ENCODE measurements at places on chromosomes 7 and 10. TPM values are rescaled to one million over a fixed set of nuclear protein-coding genes. Genes with fewer than 3 reads are reported as not detected.
A peak's percentile ranks its signal among the peaks of the same experiment; 100 is the strongest.

The GIMAP1 gene
- polyA plus RNA-seq: 0.04 TPM

- H3K36me3 ChIP-seq: no peaks in the 10 kb centered on the region
- no peaks in the 10 kb centered on the region for H3K4me1 ChIP-seq
- DNase-seq: no peak
- H3K4me3 ChIP-seq: no peak overlapping the region
- no peaks in the 10 kb centered on the region for H3K27me3 ChIP-seq
- H3K27ac ChIP-seq: no peak overlapping the region
Observed at GRCh38 chr7:29881724-29882123, 75.4 kb downstream of the WIPF3 start.

- no peaks in the 10 kb centered on the region for H3K27me3 ChIP-seq
- no peak overlapping the region for H3K27ac ChIP-seq
- DNase-seq: no peak
- no peak overlapping the region for H3K4me3 ChIP-seq
Observed at GRCh38 chr7:140349144-140349771, 49.1 kb downstream of the SLC37A3 start.

- H3K4me1 ChIP-seq: no peaks in the 10 kb centered on the region
- no peak overlapping the region for H3K4me3 ChIP-seq
- H3K27me3 ChIP-seq: no peaks in the 10 kb centered on the region
- no peak for DNase-seq
- H3K27ac ChIP-seq: no peak overlapping the region
Observed at GRCh38 chr10:8403711-8404371, 349.4 kb downstream of the GATA3 start.

DNA sequence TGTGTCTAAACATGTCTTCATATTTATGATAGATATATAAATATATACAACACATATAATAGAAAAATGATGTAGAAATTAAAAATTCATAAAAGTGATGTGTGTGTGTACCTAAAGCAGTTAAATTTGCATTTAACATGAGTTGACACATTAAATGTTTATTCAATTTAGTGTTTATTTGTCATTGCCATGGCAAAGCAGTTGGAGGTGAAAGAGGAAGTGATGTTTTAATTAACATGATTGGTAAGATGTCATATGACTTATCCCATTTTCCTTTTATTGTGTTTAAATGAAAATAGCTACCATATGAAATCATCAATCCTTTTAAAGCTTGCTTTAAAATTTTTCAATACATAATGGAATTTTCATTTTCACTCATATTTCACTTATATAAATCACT is 452.6 kb downstream of the SUGCT start:
- no peaks in the 10 kb centered on the region for H3K4me1 ChIP-seq
- no peaks in the 10 kb centered on the region for H3K27me3 ChIP-seq
- no peak overlapping the region for H3K4me3 ChIP-seq

DNA sequence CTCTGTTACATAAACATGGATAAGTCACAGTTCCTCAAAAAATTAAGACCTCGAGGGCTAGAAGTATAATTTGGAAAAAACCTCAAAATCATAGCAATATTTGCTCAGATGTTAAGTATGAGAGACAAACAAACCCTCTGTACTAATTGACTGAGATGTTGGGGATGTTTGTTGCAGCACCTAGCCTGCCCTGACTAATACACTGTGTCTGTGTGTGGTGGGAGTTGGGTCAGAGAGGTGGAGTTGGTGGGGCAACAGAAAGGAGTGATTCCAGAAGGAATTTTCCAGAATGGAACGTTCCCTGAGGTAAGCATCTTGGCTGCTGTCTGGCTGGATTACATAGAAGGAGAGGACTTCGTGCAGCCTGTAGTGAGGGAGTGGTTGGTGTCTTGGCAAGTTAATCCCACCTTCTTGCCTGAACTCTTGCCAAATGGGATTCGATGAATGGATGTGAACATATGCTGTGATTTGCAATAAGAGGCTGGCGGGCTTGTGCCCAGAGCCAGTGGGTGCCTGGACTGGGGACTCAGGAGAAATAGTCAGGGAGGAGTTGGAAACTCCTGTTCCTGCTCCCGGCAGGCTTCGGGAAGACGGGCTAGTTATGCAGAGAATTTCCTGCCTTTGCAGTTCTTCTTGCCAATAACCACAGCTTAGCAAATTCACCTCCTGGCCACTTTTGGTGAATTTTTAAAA is 9.3 kb upstream of the FAM180A start:
- H3K36me3 ChIP-seq: no peaks in the 10 kb centered on the region
- H3K27ac ChIP-seq: no peak overlapping the region
- H3K4me1 ChIP-seq: no peaks in the 10 kb centered on the region
- H3K4me3 ChIP-seq: no peak overlapping the region
- DNase-seq: no peak

DNA sequence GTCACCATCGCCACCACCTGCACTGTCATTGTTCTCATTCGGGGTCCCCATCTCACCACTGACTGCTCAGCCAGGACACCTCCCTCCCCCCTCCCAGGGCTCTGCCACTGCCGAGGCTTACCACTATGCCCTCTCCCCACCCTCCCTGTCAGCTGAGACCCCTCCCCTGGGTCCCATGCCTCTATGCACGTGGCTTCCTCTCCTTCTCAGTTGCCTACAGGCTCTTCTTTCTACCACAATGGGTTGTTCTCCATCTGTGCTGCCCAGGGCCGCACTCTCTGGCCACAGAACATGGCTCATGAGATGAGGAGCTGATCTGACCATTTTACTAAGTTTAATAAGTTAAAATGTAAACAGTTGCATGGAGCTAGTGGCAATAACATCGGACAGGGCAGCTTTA is 16.1 kb upstream of the EN2 start:
- H3K27ac ChIP-seq: no peak overlapping the region
- H3K4me1 ChIP-seq: no peaks in the 10 kb centered on the region
- peaks cover 66% of the 10 kb centered on the region for H3K27me3 ChIP-seq
- no peaks in the 10 kb centered on the region for H3K36me3 ChIP-seq
- DNase-seq: no peak

The SFXN4 gene
- 54.5 TPM for polyA plus RNA-seq

GRCh38 chr10:15113766-15114165 is 16.6 kb downstream of the RPP38 start:
- H3K36me3 ChIP-seq: peaks cover 17% of the 10 kb centered on the region
- H3K4me1 ChIP-seq: no peaks in the 10 kb centered on the region
- no peak overlapping the region for H3K4me3 ChIP-seq

DNA sequence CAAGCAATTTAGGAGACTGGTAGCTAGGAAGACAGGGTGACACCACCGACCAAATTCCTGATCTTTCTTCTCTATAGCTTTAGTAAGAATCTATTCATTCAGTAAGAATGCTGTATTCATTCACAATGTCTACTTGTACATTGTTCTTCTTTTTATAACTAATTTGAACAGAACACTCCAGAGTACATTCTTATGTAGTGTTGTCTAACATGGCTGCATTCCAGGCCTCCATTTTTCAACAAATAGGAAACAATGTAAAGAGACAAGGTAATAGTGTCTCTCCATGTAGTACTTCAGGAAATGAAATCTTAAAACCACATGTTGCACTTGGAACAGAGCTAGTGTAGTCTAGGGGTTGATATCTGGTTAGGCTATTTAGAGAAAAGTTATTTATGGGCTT is 1.8 kb downstream of the VCL start:
- H3K36me3 ChIP-seq: peaks cover 41% of the 10 kb centered on the region
- DNase-seq: no peak
- H3K4me3 ChIP-seq: peak overlapping the region; percentile 94
- H3K4me1 ChIP-seq: peaks cover 46% of the 10 kb centered on the region

DNA sequence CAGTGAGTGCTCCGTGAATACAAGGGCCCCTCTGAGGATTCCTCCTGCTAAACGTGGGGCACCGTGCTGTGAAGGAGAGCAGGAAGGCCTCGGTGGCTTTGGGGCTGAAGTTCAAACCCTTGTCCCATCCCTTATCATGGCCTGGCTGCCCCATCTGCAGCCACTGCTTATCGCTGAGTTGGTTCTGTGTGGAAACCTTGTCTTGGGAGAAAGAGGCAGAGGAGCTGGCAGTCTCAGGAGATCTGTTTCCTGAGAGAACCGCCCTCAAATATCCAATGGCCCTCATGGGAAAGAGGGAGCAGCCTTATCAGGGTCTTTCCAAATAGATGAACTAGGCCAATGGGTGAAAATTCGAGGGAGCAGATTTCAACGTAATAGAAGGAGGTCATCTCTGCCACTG is 52.0 kb upstream of the NRF1 start:
- H3K36me3 ChIP-seq: no peaks in the 10 kb centered on the region
- no peak overlapping the region for H3K4me3 ChIP-seq
- H3K27ac ChIP-seq: no peak overlapping the region
- DNase-seq: peak; percentile 79
- peaks cover 4% of the 10 kb centered on the region for H3K4me1 ChIP-seq

- H3K4me1 ChIP-seq: no peaks in the 10 kb centered on the region
- no peak overlapping the region for H3K4me3 ChIP-seq
- no peak overlapping the region for H3K27ac ChIP-seq
- no peaks in the 10 kb centered on the region for H3K36me3 ChIP-seq
- no peak for DNase-seq
Observed at GRCh38 chr7:110446658-110447057, 644.3 kb upstream of the LRRN3 start.

The NODAL gene
- polyA plus RNA-seq: not detected

GRCh38 chr10:74388801-74389200 is 237.8 kb downstream of the ADK start:
- no peak for DNase-seq
- no peaks in the 10 kb centered on the region for H3K4me1 ChIP-seq
- 0 out of 3 replicates have a peak, but pooled peaks cover under 1% of the 10 kb centered on the region for H3K36me3 ChIP-seq
- H3K27me3 ChIP-seq: no peaks in the 10 kb centered on the region
- no peak overlapping the region for H3K4me3 ChIP-seq

- no peaks in the 10 kb centered on the region for H3K4me1 ChIP-seq
- no peak for DNase-seq
- no peak overlapping the region for H3K27ac ChIP-seq
- no peak overlapping the region for H3K4me3 ChIP-seq
Observed at GRCh38 chr7:96800824-96801223, 91.2 kb upstream of the SEM1 start.

The NKX1-2 gene
- polyA plus RNA-seq: not detected

The OR2A1 gene
- polyA plus RNA-seq: not detected

- peaks cover 5% of the 10 kb centered on the region for H3K27me3 ChIP-seq
- no peak for DNase-seq
- no peak overlapping the region for H3K4me3 ChIP-seq
- no peaks in the 10 kb centered on the region for H3K4me1 ChIP-seq
Observed at GRCh38 chr7:27435461-27435860, 192.9 kb downstream of the EVX1 start.

The BRI3 gene
- polyA plus RNA-seq: 39.8 TPM

DNA sequence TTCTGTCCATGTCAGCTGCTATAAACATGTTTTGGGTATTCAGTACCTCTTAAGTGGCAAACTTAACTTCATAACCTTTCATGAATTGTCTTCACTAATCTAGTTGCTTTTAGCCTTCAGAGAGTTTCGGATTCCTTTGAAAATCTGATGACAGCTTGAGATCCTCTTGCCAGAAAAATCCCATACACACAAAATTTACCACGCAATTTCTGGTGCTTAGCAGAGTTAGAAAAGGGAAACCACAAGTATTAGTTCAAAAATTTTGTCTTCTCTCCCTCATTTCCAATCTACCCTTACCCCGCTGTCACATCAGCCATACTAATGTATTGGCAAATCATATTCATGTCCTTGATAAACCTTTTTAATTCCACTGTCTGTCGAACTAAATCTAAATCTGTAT is 72.7 kb upstream of the TMEM106B start:
- no peak overlapping the region for H3K4me3 ChIP-seq
- no peaks in the 10 kb centered on the region for H3K27me3 ChIP-seq
- no peaks in the 10 kb centered on the region for H3K4me1 ChIP-seq
- no peak overlapping the region for H3K27ac ChIP-seq
- no peak for DNase-seq
- no peaks in the 10 kb centered on the region for H3K36me3 ChIP-seq

- H3K27me3 ChIP-seq: no peaks in the 10 kb centered on the region
- no peak overlapping the region for H3K27ac ChIP-seq
- no peak for DNase-seq
- no peaks in the 10 kb centered on the region for H3K4me1 ChIP-seq
- H3K4me3 ChIP-seq: no peak overlapping the region
- no peaks in the 10 kb centered on the region for H3K36me3 ChIP-seq
Observed at GRCh38 chr7:28840592-28840995, 117.5 kb downstream of the TRIL start.

The DNAH11 gene
- polyA plus RNA-seq: not detected

The LRRC18 gene
- not detected for polyA plus RNA-seq

The COL26A1 gene
- polyA plus RNA-seq: not detected

- H3K27ac ChIP-seq: no peak overlapping the region
- no peaks in the 10 kb centered on the region for H3K27me3 ChIP-seq
- no peaks in the 10 kb centered on the region for H3K36me3 ChIP-seq
- no peaks in the 10 kb centered on the region for H3K4me1 ChIP-seq
Observed at GRCh38 chr7:17391366-17391765, 92.9 kb downstream of the AHR start.

DNA sequence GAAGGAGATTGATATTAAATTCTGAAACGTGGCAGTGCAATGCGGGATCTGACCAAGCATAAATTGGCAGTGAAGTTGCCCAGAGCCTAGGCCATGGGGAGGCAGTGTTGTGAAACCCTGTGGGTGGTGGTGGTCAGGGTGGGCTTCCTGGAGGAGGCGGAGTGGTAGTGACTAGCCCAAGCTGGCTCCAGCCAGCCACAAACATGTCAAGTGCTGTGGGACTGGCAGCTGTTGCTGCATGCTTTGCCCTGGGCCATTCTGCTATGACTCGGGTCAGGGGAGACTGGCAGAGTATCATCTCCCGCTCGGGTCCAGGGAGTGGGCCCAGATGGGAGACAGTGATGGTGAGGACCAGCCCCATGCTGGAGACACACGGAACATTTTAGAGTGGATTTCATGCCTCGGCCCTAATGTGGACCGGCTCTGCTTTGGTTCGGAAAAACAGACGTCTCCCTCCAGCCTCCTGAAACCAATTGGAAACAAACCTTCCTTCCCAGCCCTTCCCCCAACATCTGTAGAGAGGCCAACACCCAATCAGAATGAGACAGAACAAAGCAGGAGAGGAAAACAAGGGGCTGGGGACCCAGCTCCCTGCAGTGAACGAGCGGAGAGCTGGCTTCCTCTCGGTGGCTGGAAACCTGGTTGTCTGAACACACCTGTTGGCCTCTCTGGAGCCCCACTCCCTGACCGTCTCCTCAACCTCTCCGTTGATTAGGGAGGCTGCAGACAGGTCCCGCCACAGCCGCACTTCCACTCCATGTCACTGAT is 58.2 kb downstream of the TMEM270 start:
- peaks cover 30% of the 10 kb centered on the region for H3K27me3 ChIP-seq
- peaks cover 10% of the 10 kb centered on the region for H3K4me1 ChIP-seq
- DNase-seq: no peak
- no peak overlapping the region for H3K4me3 ChIP-seq
- no peaks in the 10 kb centered on the region for H3K36me3 ChIP-seq

The ATRNL1 gene
- polyA plus RNA-seq: not detected

DNA sequence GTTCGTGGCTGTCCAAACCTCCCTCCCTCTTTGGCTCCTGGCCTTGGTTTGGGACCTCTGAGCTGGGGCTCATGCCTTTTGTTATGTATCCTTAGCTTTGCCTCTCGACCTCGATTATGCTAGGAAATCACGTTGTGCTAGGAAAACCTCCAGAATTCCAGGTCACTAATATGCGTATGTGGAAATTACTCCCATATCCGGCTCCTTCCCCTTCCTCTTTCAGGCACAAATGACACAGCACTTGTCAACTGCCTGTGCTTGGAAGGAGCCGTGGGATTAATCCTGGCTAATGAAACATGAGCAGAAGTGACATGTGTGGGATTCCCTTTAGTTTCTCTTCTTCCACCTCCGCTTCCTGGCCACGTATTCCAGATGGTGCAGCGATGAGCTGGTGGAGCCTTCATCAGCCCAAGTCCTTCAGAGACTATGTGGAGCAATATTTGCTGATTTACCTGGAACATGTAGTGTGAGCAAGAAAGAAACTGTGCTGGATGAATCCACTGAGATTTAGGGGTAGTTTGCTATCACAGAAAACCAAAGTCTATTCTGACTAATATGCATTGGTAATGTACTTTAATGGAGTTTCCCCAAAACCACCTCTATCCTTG is 149.2 kb downstream of the REEP3 start:
- H3K4me1 ChIP-seq: no peaks in the 10 kb centered on the region
- no peak overlapping the region for H3K4me3 ChIP-seq
- H3K27ac ChIP-seq: no peak overlapping the region

Data from K562 (cell line).